ENCODE measurements at places on chromosomes 3 and 15.

DNA sequence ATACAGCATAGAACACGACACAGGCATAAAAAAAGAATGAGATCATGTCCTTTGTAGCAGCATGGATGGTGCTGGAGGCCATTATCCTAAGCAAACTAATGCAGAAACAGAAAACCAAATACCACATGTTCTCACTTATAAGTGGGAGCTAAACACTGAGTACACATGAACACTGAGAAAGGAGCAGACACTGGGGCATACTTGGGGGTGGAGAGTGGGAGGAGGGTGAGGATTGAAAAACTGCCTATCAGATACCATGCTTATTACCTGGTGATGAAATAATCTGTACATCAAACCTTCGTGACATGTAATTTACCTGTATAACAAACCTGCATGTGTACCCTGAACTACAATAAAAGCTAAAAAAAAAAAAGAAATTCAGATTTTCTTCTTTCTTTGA, 100.4 kb downstream of the PPM1L start:
- H3K4me1 ChIP-seq = no peaks in the 10 kb centered on the region
- DNase-seq = no peak
- H3K27me3 ChIP-seq = no peaks in the 10 kb centered on the region
- H3K27ac ChIP-seq = no peak overlapping the region

- H3K4me1 ChIP-seq = no peaks in the 10 kb centered on the region
- no peaks in the 10 kb centered on the region for H3K36me3 ChIP-seq
- no peak overlapping the region for H3K27ac ChIP-seq
- DNase-seq = peak; percentile 3
Observed at GRCh38 chr3:195760345-195761122, 39.8 kb downstream of the MUC20 start.

DNA sequence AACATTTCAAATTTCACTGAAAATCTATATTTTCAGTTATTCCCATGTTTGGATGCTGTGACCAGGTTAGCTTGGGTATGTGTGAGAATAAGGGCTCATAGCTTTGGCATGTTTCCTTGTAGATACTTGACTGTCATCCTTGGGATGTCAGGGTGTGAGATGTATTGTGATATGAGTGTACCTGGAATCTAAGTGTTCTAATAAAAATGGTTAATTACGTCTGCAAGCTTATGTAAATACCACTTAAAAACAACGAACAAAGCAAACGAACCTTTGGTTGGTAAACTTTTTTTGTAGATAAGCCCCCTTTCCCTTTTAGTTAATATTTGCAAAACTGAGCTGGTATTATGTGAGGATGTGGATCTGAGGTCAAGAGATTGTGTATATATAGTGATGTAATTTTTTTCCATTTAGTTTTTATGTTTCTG, 63.5 kb downstream of the FNDC3B start:
- H3K27ac ChIP-seq = peak overlapping the region; percentile 92
- DNase-seq = no peak
- no peaks in the 10 kb centered on the region for H3K27me3 ChIP-seq
- peaks cover 83% of the 10 kb centered on the region for H3K4me1 ChIP-seq
- H3K36me3 ChIP-seq = no peaks in the 10 kb centered on the region

DNA sequence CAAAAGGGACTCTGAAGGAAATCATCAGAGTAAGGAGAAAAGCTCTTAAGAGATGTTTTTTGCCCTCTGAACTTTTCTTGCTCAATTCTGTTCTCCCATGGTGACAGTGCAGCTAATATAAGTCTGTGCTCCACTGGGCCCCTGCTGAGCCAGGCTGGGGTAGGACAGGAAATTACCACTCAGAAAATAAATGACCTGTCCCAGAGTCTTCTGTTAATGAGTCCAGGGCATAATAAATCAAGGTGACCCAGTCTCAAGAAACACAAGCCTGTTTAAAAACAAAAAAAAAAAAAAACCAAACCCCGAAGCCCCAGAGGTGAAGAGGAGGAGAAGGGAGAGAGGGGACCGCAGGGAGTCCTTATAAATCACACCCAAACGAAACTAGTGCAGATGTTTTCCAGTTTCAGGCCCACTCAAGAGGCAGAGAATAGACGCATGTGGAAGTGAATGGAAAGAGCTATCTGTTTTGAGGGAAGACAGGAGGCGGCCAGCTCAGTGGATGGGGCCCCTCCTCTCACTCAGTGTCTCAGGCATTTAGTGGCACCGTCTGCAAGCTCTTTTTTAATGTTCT, 59.8 kb upstream of the BOC start:
- no peak overlapping the region for H3K4me3 ChIP-seq
- H3K36me3 ChIP-seq = no peaks in the 10 kb centered on the region
- H3K4me1 ChIP-seq = peaks cover 16% of the 10 kb centered on the region
- H3K27ac ChIP-seq = no peak overlapping the region
- H3K27me3 ChIP-seq = no peaks in the 10 kb centered on the region
- DNase-seq = no peak

DNA sequence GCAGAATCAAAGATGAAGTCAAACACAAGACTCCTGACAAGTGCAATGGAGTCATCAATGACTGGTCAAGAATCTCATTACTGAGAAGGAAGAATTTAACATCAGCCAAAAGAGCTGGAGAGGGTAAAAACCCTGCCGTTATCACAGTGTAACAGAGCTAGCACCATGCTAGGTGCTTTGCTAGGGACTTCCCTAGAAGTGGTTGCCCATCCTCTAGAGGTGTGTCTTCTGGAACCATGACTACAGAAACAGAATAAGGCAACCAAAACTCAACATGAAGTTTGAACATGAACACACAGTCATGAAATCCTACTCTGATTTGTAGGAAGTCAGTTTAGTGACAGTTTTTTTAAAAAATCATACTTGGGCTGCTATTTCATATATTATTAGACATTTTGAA, 9.5 kb downstream of the ACAD11 start:
- no peaks in the 10 kb centered on the region for H3K36me3 ChIP-seq
- no peaks in the 10 kb centered on the region for H3K4me1 ChIP-seq
- DNase-seq = no peak
- H3K4me3 ChIP-seq = no peak overlapping the region
- H3K27me3 ChIP-seq = no peaks in the 10 kb centered on the region

DNA sequence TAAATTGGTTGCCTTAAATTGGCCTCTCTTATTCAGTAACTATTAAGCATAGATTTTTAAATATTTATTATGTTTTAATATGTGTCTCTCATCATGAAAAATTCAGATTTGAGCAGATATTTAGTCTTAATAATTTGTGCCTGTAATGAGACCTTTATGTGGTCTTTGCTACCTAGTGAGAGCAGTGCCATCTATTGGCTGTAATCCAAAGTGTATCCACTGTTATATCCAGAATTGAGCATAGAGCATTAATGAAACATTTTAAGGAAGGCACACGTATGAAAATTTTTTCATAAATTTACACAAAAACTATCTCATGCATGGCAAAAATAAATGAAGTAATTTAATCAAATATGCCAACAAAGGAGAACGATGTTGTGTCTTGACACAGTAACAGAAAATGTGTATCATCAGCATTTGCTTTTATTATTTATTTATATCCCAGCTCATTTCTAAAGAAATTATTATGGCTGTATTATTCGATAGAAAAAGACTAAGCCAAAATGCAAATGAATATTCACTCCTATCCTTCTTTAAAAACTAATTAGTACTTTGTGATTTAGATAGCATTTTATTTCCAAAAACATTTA, 203.5 kb downstream of the RSRC1 start:
- H3K4me3 ChIP-seq = no peak overlapping the region
- H3K36me3 ChIP-seq = no peaks in the 10 kb centered on the region

DNA sequence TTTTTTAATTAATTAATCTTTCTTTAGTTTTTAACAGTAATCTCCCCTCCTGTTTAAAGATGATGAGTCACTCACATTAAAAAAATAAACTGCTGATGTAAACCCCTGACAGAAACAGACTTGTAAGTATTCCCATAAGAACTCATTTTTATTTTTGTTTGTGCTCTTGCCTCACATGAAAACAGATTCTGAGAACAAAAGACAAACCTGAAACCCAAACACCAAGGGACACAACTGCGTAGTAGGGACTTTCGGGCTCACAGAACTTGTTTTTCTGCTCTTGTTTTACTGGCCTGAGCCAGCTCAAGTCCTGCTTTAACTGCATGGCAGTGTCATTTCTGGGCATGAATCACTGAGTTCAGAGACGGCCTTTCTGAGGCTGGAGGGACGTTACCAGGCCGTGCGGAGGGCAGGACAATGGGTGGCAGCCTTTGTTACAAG, 600.8 kb downstream of the FOXP1 start:
- peak; percentile 93 for DNase-seq
- peaks cover 18% of the 10 kb centered on the region for H3K36me3 ChIP-seq
- no peaks in the 10 kb centered on the region for H3K27me3 ChIP-seq
- H3K4me1 ChIP-seq = peaks cover 44% of the 10 kb centered on the region
- peak overlapping the region; percentile 99 for H3K27ac ChIP-seq
